Activated CD4-positive, alpha-beta memory T cell treated with anti-CD3 and anti-CD28 coated beads for 36 hours (primary cell): ENCODE measurements at places on chromosomes 3 and 15. TPM values are rescaled to one million over a fixed set of nuclear protein-coding genes. Genes with fewer than 3 reads are reported as not detected.

Gene CCRL2
- total RNA-seq = 1.3 TPM

DNA sequence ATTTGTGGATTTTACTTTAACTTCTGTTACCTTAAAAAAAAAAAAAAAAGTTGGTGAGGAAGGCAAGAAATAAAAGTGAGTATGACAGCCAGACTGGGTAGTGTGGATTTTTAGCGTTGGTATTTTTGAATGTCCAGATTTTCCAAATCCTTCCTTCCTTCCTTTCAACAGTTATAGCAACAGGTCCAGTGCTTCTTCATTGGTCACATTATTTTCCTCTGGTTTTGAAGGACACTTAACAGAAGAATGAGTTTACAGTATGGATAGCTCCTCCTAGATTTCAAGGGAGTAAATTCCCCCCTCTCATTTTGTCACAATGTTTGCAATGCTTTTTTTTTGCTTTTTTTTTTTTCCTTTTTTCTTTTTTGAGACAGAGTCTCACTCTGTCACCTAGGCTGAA, 6.4 kb downstream of the MAPKBP1 start:
- no peak for DNase-seq
- no peak overlapping the region for H3K4me3 ChIP-seq
- peaks cover 49% of the 10 kb centered on the region for H3K4me1 ChIP-seq
- H3K36me3 ChIP-seq = no peaks in the 10 kb centered on the region

Gene SHF
- 12.5 TPM for total RNA-seq

GRCh38 chr15:98501632-98502031, 146.7 kb upstream of the IGF1R start:
- peaks cover 39% of the 10 kb centered on the region for H3K27me3 ChIP-seq
- H3K36me3 ChIP-seq = peaks cover 1% of the 10 kb centered on the region
- H3K4me3 ChIP-seq = no peak overlapping the region
- no peak overlapping the region for H3K27ac ChIP-seq

DNA sequence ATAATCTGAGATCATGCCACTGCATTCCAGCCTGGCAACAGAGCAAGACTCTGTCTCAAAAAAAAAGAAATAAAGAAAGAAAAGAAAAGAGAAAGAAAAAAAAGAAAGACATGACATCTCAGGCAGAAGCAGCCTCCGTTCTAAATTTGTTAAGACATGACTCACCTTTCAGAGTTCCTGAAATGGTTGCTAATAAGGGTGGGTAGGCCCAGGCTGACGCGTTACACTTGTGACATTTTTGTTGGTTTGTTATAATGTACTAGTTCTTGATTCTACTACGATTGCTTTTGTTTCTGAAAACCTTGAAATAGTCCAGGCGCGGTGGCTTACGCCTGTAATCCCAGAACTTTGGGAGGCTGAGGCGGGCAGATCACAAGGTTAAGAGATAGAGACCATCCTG, 21.0 kb downstream of the SLC25A20 start:
- no peaks in the 10 kb centered on the region for H3K4me1 ChIP-seq
- H3K4me3 ChIP-seq = no peak overlapping the region
- H3K36me3 ChIP-seq = peaks cover 4% of the 10 kb centered on the region
- no peaks in the 10 kb centered on the region for H3K27me3 ChIP-seq
- no peak for DNase-seq
